ENCODE measurements at places on chromosomes 5 and 9. TPM values are rescaled to one million over a fixed set of nuclear protein-coding genes. Genes with fewer than 3 reads are reported as not detected.

FOXD4L3 gene
- total RNA-seq: 0.04 TPM

POC5 gene
- 11.1 TPM for total RNA-seq

CCDC187 gene
- total RNA-seq: 0.03 TPM

ZCCHC9 gene
- total RNA-seq: 29.8 TPM

IL33 gene
- 0.67 TPM for total RNA-seq

SPINK6 gene
- total RNA-seq: 1.1 TPM

SEMA5A gene
- 4.1 TPM for total RNA-seq

All from foreskin keratinocyte (primary cell).